Kidney (tissue), 22 donors: ENCODE measurements at places on chromosomes 12 and 14. TPM values are rescaled to one million over a fixed set of nuclear protein-coding genes. Genes with fewer than 3 reads are reported as not detected.

- DNase-seq, result no peak
- no peak overlapping the region for H3K4me3 ChIP-seq
- no peaks in the 10 kb centered on the region for H3K4me1 ChIP-seq
- H3K36me3 ChIP-seq, result no peaks in the 10 kb centered on the region
- H3K27me3 ChIP-seq, result no peaks in the 10 kb centered on the region
- H3K27ac ChIP-seq, result no peak overlapping the region
Measured at GRCh38 chr14:84792722-84793410, 737.1 kb upstream of the FLRT2 start.

- peak; percentile 61 for DNase-seq
- H3K36me3 ChIP-seq, result no peaks in the 10 kb centered on the region
Measured at GRCh38 chr12:89389755-89390661, 37.7 kb upstream of the DUSP6 start.

DNA sequence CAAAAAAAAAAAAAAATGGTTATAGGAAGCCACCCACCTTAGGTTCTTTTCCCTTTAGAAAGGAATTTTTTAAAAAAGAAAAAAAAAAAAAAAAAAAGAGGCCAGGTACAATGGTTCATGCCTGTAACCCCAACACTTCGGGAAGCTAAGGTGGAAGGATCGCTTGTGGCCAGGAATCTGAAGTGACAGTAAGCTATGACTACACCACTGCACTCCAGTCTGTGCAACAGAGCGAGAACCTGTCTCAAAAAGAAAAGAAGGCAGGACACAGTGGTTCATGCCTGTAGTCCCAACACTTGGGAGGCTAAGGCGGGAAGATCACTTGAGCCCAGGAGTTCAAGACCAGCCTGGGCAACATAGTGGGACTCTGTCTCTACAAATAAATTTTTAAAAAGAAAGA, 36.0 kb downstream of the SPTLC2 start:
- H3K4me3 ChIP-seq, result peak overlapping the region; percentile 51
- H3K4me1 ChIP-seq, result peaks cover 10% of the 10 kb centered on the region
- DNase-seq, result no peak
- no peaks in the 10 kb centered on the region for H3K27me3 ChIP-seq

- H3K36me3 ChIP-seq, result no peaks in the 10 kb centered on the region
- H3K27ac ChIP-seq, result no peak overlapping the region
- H3K4me1 ChIP-seq, result no peaks in the 10 kb centered on the region
- H3K4me3 ChIP-seq, result peak overlapping the region; percentile 71
- H3K27me3 ChIP-seq, result no peaks in the 10 kb centered on the region
- DNase-seq, result peak; percentile 80
Measured at GRCh38 chr12:67069451-67070306, 199.5 kb upstream of the CAND1 start.

GRCh38 chr12:118125743-118126118, 10.2 kb upstream of the PEBP1 start:
- H3K36me3 ChIP-seq, result no peaks in the 10 kb centered on the region
- no peaks in the 10 kb centered on the region for H3K4me1 ChIP-seq
- peak overlapping the region; percentile 71 for H3K27ac ChIP-seq
- no peak for DNase-seq
- no peak overlapping the region for H3K4me3 ChIP-seq
- H3K27me3 ChIP-seq, result no peaks in the 10 kb centered on the region

GRCh38 chr12:124721501-124722162, 142.0 kb downstream of the SCARB1 start:
- H3K4me3 ChIP-seq, result no peak overlapping the region
- no peaks in the 10 kb centered on the region for H3K36me3 ChIP-seq
- DNase-seq, result no peak
- no peak overlapping the region for H3K27ac ChIP-seq

The RNASE2 gene
- total RNA-seq, result 4.3 TPM

GRCh38 chr12:53939141-53940108, 794 bp downstream of the HOXC13 start:
- no peaks in the 10 kb centered on the region for H3K4me1 ChIP-seq
- H3K36me3 ChIP-seq, result no peaks in the 10 kb centered on the region
- H3K27ac ChIP-seq, result no peak overlapping the region
- no peak overlapping the region for H3K4me3 ChIP-seq
- peaks cover 81% of the 10 kb centered on the region for H3K27me3 ChIP-seq
- DNase-seq, result peak; percentile 79

DNA sequence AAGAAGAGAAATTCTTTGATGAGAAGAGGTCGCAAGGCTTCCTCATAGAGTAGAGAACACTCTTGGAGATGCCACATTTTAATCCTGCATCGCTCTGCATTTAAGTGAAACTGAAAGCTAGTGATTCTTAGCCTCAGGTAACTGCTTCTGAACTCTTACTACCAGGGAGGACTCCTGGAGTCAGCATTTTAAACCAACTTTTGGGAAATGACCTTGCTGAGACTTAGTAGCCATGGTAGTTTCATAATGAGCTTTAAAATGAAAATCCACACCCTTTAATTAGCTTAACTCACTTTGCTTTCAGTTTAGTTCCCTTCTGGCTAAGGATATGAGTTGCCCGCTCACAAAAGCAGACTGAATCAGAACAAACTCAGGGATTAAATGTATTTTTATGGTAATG, 80.3 kb downstream of the SYNE2 start:
- no peaks in the 10 kb centered on the region for H3K27me3 ChIP-seq
- H3K36me3 ChIP-seq, result no peaks in the 10 kb centered on the region
